ENCODE measurements at places on chromosomes 13 and 19. TPM values are rescaled to one million over a fixed set of nuclear protein-coding genes. Genes with fewer than 3 reads are reported as not detected.

SIGLEC5 gene
- total RNA-seq = 0.92 TPM

HSH2D gene
- total RNA-seq = 0.46 TPM

CLEC4G gene
- total RNA-seq = 59.0 TPM

POSTN gene
- total RNA-seq = 0.55 TPM

AP1M2 gene
- total RNA-seq = 0.35 TPM

CEBPA gene
- total RNA-seq = 112 TPM

TINCR gene
- total RNA-seq = not detected

LILRB2 gene
- total RNA-seq = 2.2 TPM

LGALS13 gene
- not detected for total RNA-seq

CABP5 gene
- not detected for total RNA-seq

CDX2 gene
- not detected for total RNA-seq

WDR88 gene
- total RNA-seq = not detected

RRAS gene
- total RNA-seq = 10.9 TPM

ZNF460 gene
- total RNA-seq = 22.0 TPM

CLDN10 gene
- total RNA-seq = 1.9 TPM

TUBA3C gene
- total RNA-seq = not detected

DEDD2 gene
- 18.0 TPM for total RNA-seq

MBD3L3 gene
- not detected for total RNA-seq

LAIR1 gene
- total RNA-seq = 3.2 TPM

C19orf73 gene
- 1.5 TPM for total RNA-seq

SMIM44 gene
- not detected for total RNA-seq

LRRC25 gene
- 4.3 TPM for total RNA-seq

KLK2 gene
- not detected for total RNA-seq

RYR1 gene
- 0.18 TPM for total RNA-seq

HAUS5 gene
- total RNA-seq = 3.9 TPM

ZNF569 gene
- total RNA-seq = 1.4 TPM

ZSCAN4 gene
- not detected for total RNA-seq

CEACAM20 gene
- 0.14 TPM for total RNA-seq

ZNF709 gene
- total RNA-seq = 0.22 TPM

SPC24 gene
- 1.0 TPM for total RNA-seq

CYP2F1 gene
- not detected for total RNA-seq

KLK11 gene
- total RNA-seq = not detected

GAPDHS gene
- not detected for total RNA-seq

KIR2DL1 gene
- total RNA-seq = not detected

SPTBN4 gene
- 0.56 TPM for total RNA-seq
